ENCODE measurements at places on chromosomes 4 and X.

GRCh38 chrX:135009838-135010237, 12.5 kb downstream of the RTL8B start:
- DNase-seq, result no peak

DNA sequence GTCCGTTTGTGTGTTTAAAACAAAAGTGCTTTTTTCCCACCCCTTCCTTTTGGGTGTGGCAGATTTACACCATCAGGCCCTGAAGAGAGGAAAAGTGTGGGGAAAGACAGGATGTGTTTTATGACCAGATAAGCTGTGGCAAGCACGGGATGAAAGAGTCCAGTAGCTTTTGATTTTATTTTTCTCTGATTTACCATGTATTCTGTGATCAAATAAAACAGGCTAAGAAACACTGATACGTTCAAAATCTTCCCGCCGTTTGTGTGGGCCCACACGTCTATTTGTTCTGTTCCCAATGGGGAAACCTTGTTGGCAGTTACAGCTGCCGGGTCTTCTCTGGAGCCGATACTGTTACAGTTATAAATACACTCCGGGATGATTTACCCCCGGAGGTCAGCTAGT, 10.8 kb downstream of the LRP2BP start:
- DNase-seq, result no peak

DNA sequence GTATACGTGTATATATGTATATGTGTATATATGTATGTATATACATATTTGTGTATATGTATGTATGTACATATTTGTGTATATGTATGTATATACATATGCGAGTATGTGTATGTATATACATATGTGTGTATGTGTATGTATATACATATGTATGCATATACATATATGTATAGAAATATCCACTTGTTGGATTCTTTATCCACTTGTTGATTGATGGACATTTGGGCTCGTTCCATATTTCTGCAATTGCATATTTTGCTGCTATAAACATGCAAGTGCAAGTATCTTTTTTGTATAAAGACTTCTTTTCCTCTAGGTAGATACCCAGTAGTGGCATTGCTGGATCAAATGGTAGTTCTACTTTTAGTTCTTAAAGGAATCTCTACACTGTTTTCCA, 25.5 kb upstream of the NHSL2 start:
- DNase-seq, result no peak

GRCh38 chr4:70749313-70749712, 27.5 kb downstream of the RUFY3 start:
- no peak for DNase-seq

- no peak for DNase-seq
Observed at GRCh38 chr4:81723927-81724587, 252.3 kb upstream of the RASGEF1B start.

DNA sequence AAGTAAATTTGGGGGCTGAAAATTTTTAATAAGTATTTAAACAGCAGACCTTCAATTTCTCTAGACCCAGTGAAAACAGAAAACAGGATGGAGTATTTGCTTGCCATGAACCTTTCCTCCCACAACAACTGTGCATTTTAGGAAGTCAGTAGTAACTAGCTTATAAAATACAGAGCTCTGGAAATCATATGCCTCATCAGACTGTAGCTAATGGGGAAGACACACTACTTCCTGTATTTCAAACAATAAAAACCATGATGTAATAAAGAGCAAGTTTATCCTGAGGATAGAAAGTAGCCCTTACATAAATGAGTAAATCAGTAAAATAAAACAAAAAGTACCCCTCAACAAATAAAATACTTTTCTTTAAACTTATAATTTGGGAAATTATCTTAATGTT, 280.1 kb upstream of the ZFP42 start:
- no peak for DNase-seq

GRCh38 chr4:4254666-4255065, 6.6 kb upstream of the TMEM128 start:
- DNase-seq, result no peak

DNA sequence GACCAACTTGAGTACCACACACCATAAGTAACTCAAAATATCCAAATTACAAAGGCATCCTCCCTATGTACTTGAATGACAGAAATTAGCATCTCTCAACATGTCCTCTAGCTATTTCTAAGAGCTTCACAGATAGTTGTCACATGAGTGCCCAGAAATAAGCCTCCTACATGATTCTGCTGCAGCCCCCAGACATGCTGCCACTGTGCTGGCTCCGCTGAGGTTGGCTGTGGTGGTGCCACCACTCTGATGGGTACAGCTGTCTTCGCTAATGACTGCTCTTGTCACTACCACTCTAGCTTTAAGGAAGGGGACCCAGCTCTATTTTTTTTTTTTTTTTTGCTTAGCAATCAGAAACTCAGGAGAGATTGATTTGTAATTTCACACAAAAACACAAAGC, 256.0 kb downstream of the GRXCR1 start:
- DNase-seq, result no peak

- no peak for DNase-seq
Observed at GRCh38 chr4:162061214-162061613, 102.6 kb downstream of the FSTL5 start.

DNA sequence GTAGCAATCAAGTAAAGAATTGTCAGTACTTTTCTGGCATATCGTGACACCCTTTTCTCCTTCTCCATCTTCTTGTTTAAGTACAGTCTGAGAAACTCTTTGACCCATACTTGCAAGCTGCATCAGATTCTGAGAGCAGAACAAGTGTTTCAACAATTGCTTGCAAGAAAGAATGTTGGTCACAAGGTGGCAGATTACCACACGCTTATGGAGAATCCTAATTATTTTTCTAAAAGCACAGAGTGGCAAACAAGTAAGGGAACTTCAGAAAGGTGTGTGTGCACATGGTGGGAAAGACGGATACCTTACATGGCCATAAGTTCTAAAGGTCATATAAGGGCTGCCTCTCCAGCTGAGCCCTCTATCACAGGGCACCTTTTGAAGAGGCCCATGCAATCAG, 136.4 kb upstream of the FGF13 start:
- no peak for DNase-seq

GRCh38 chrX:130085551-130086446, 24.5 kb downstream of the ELF4 start:
- DNase-seq, result no peak

DNA sequence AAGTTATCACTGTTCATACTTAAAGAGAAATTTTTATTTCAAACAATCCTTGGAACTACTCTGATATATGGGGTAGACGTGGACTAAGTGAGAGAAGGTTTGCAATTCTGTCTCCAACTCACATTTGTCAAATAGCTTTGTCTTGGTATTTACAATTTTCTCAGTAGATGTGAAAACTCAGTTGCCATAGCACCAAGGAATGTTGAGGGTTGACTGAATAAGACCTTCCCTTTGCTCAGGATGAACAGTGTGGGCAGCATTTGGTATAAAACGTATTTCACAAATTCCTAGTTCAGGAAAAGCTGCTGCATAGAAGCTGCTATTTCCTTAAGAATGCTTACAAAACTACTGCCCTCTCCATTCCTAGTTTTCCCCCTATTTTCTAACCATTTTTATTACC, 399.5 kb downstream of the NKX6-1 start:
- no peak for DNase-seq

GRCh38 chrX:76064825-76065224, 108.0 kb upstream of the PBDC1 start:
- no peak for DNase-seq

GRCh38 chrX:22351076-22351475, 78.4 kb downstream of the CBLL2 start:
- no peak for DNase-seq

DNA sequence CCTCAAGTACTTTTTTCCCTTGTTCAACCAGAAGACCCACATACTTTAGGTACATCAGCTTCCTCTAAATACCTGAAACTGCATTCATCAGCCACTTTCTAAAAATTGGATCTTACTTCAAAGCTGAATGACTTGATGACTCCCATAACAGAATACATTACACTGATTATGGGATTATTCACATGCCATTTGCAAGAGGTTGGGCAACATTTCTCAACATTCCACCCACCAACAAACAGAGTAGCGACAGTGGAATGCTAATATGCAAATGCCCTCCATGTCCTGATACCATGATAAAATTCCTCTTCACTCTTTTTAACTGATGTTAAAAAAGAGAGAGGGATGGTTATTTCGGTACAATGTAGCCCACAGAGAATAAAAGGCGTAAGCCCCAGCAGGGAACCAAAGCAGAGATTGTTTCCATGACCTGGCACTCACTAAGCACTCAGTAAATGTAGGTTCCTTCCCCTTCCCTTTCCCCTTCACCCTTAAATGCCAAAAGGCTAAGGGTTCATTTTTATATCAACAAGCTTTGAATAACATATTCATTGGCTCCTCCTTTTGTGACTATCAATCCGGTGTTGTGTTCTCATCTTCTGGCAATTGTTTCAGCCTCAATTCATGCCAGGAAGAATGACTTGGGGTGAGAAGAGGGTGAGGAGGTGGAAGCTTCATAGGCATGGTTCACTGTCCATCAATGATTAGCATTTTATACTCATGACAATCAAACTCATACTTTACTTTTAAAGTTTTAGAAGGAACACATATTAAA, 317.2 kb downstream of the DHX15 start:
- no peak for DNase-seq

DNA sequence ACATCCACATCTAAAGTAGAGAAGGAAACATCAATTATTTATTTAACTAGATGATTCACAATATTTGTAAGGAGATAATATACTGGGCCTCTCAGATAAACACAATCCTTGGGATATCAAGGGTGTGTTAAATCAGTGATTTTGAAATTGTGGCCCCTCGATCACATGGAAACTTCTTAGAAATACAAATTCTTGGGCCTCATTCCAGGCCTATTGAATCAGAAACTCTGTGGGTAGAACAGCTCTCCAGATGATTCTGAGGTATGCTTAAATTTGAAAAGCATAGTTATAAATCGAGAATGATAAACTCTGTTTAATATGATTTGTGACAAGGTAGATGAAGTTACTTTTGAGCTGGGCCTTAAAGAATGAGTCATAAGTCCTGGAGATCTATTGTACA, 64.3 kb upstream of the GPR174 start:
- DNase-seq, result no peak

DNA sequence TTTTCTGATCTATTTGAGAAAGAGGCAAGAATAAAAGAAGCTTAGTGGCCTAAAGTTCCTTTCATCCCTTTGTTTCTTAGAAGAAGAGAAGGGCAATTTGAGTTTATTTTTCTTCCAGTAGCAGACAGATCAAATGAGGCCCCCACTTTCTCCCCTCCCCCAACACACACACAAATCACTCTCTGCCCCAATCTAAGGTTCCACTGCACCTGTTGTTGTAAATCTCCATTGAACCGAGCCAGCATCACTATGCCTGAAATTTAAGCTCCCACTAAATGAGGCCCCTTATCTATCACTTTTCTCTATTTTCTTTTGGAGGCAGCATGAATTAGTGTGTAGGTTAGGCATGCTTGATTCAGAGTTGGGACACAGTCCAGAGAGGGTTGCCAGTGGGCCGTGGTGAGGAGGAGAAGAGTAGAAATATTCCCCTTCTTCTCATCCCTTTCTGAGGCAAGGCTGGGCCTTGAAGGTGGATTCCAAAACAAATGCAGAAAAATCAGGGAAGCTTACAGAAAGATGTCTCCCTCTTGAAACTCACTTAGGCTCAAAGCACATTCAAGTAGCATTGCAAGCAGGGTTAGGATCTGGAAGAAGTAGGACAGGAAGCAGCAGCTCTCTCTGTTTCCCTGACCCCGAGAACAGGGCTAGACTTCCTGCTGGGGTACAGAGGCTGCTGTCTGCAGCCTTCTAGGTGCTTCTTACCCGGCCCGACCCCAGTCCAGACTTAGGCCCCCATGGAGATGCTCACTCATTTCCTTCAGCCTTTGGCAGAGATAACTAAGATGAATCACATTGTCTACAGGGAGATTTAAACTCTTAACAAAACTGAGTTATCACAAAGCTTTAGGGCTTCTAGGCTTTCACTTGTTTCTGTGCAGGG, 70.7 kb downstream of the RASL11B start:
- DNase-seq, result no peak

DNA sequence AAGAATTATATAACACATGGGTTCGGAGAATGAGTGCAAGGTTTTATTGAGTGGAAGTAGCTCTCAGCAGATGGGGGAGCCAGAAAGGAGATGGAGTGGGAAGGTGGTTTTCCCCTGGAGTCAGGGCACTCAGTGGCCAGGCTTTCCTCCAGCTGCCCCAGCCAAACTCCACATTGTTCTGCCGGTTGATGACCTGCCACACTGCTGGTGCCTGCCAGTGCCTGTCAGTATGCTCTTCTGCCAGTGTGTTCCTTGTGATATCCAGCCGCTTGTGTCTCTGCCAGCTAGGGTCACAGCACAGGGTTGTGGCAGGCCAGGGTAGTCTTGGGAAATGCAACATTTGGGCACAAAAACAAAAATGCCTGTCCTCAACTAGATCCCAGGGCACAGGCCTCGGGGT, 604.8 kb upstream of the TECRL start:
- DNase-seq, result no peak

DNA sequence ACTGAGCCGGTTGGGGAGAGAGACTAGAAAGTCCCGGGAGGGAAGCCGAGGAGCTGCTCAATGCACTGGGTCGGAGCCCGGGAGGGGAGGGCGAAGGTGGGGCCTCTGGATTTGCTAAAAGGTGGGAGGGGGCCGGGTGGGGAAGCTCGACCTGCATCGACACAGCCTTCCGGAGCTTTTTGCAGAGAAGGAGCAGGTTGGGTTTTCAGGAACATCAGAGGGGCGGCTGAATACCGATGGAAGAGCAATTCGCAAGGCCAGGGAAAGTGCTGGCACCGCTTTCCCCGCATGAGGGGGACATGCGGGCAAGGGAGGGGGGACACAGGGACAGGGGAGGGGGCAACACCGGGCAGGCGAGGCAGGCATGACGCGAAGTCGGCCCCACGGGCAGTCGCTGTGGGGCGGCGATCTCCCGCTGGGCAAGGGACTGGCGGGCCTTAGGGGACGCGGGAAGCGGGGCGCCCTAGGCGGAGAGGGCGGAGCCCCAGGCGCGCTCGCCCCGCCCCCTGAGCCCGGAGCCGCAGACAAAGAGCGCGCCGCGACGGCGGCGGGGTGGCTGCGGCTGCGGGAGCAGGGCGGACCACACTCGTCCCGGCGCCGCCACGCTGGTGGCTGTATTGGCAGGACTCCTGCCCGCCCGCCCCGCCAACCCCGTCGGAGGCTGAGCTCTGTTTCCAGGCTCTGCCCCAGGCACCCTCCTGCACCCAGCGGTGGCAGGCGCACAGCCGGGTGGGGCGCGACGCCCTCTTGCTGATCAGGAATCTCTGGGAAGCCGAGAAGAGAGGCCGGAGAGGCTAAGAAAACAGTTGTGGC, 11.6 kb downstream of the PDZD4 start:
- peak; percentile 56 for DNase-seq

DNA sequence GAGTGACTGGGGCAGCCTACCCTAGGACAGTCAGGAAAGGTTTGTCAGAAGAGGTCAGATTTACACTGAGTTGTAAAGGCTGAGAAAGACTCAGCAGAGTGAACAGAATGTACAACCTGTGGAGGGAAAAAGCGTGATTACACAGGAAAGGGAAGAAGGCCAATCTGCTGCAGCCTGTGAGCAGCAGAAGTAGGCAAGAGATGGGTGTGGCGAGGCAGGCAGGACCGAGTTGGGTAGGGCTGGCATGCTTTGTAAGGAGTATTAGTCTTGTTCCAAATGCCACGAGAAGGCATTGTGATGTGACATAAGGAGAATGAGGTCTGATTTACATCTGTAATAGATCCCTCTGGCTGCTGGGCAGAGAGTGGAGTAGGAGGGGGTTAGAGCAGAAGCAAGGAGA, 12.6 kb downstream of the SGMS2 start:
- DNase-seq, result no peak

Measured in activated T-cell treated with anti-CD3 and anti-CD28 coated beads, Interleukin-2, amount 50 U/mL, for 48 hours (primary cell).